Activated CD8-positive, alpha-beta memory T cell treated with anti-CD3 and anti-CD28 coated beads for 1 hour (primary cell): ENCODE measurements at places on chromosomes 11 and 22.

- DNase-seq, result no peak
These were observed 138.1 kb downstream of the TBC1D22A start for GRCh38 chr22:46900549-46900948.

- no peak for DNase-seq
These were observed 56.9 kb downstream of the OSBP2 start for GRCh38 chr22:30751529-30751928.

DNA sequence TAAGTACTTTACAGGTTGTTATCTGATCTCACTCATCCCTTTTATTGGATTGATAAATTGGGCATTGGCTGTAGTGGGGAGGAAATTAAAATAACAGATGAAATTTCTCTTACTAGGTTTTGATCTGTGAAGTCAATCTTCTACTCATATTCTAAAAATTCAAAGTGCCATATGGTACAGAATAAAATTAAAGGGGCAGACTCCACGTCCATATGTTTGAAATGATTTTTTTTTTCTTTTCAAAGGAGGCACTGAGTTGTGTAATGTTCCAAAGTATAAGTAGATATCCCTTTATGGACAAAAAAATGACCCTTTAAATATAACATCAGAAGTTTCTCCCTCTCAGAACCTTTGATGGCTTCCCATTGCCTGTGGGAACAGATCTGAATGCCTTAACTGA lies 207.4 kb downstream of the DBX1 start:
- DNase-seq, result no peak

DNA sequence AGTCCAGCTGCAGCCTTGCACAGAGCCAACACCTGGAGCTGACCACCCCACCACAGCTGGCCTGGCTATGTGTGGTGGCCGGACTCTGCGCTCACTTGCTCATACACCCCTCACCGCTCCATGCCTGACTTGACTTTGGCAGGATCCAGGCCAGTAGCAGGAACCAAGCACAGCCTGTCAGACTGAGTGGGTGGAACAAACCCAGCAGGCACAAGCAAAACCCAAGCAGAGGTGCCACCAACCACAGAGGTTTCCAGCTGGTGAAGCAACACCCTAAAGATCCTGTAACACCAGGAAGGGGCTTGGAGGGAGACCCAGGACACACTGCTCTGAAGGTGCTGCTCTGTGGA lies 44.9 kb upstream of the WNT11 start:
- DNase-seq, result no peak

GRCh38 chr22:43151251-43152002 lies at the start of gene TSPO:
Gene TSPO, plus strand, starts transcription at chr22:43151559. Its CDS starts 7,680 bp downstream, at chr22:43159239.
- DNase-seq, result no peak

DNA sequence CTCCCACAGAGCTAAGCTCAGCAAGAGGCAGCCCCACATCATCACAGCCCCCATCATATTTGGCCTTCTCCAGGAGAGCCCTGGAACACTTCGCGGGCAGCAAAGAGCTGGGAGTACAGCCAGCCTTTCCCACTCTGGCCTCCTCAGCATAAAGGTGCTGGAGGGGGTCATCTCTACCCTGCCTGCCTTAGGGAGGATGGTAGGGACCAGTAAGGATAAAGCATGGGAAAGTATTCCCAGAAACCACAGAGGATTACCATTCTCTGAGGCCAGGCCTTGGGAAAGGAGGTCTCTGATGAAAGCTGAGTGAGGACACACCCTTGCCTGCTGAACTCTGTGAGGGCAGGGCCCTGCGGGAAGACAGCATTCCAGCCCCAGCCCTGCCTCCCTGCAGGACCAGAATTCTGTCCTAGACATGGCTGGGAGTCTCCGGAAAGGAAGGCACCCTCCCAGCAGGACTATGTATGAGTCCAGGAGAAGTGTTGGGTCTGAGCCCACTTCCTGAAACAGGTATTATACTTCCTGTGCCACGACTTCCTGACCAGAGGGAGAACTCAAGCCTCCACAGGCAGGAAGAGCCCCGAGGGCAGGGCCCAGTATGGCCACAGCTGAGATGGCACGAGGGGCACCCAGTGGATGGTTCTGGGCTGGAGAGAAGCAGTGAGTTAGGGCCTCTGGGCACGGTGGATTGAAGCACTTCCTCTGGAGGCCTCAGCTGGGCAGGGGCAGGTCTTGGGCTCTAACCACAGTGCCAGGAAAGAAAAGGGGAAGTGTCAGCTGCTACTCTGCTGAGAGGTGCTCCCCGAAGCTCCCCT lies 12.9 kb upstream of the CASTOR1 start:
- no peak for DNase-seq

- no peak for DNase-seq
These were observed 540 bp downstream of the MS4A14 start for GRCh38 chr11:60396799-60397198.

- DNase-seq, result no peak
These were observed 15.3 kb upstream of the ELFN2 start for GRCh38 chr22:37442537-37442936.

DNA sequence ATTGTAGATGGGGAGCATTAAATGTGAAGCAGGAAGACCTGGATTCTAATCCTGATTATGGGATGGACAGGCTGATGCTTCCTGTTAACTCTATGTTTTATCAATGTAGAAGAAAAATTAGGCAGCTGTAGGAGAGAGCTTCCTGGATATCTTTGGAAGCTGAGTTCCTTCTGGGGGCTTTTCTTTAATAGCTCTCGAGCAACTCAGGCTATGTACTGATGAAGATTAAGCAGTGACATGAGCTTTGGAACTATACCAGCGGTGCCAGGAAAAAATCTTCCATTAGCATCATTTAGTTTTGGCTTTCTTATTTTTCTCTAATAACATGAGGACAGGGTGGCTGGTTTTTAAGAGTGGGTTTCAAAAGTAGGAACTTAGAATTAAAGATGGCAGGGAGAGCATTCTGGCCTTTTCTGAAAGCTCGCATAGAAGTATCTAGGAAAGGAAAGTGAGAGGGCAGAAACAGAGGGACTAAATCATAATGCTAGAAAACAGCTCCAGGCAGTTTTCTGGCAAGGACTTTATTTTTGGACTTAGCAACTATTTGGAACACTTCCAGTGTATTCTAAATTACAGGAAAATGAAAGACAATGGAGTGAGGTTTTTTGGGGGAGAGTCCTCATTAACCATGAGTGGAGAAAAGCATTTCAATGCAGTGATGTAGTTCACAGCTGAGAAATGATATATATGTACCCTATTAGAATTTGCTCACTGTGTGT lies 69.2 kb upstream of the RRM1 start:
- no peak for DNase-seq

- DNase-seq, result no peak
These were observed 11.6 kb downstream of the LRRC32 start for GRCh38 chr11:76658651-76659650.

DNA sequence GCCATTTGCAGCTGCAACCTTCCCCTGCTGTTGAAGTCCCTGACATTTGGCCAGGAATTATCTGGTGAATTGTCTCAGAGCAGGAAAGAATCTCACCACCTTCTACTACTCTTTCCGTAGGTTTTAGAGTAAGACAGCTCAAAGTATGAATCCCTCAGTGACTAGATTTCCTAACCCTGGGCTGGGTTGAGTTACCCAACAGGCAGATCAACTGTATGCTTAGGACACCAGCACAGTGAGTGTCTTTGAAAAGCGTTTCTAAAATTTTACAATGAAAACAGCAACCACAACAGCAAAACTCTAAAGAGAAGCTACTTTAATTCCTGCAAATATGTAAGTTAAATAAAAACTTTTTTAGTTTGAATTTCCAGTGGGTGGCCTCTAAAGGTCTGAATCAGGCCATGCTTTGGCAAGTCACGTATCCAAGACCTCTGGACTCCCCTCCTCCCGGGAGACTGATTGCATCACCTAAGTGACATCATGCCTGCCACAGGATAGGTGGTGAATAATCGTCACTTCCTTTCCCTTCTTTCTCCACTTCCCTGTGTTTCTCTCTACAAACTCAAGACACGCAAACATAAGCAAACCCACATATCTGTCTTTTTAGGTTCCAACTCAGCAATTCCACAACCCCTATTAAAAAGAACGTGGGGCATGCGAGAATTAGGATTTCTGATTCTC lies 7.8 kb downstream of the OR8B12 start:
- DNase-seq, result no peak

- no peak for DNase-seq
These were observed 8.3 kb downstream of the CHRNA10 start for GRCh38 chr11:3662856-3663255.

- peak; percentile 29 for DNase-seq
These were observed 295.5 kb downstream of the ETS1 start for GRCh38 chr11:128291835-128292234.

DNA sequence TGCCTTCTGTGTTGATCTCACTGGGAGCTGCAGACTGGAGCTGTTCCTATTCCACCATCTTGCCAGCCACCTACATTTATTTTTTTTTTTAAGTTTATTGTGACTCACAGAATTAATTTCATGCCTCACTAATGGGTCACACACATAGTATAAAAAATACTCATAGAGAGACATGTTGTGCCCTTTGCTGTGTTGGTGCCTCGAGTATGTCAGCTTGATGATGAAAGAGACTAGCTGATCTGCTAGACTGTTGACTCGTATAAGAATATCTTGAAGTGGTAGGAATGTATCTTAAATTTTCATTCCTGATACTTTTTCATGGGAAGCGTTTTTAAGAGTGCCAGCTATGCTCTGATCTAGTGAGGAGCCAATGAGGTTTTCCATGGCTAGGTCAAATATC lies 28.6 kb upstream of the AMPD3 start:
- no peak for DNase-seq

DNA sequence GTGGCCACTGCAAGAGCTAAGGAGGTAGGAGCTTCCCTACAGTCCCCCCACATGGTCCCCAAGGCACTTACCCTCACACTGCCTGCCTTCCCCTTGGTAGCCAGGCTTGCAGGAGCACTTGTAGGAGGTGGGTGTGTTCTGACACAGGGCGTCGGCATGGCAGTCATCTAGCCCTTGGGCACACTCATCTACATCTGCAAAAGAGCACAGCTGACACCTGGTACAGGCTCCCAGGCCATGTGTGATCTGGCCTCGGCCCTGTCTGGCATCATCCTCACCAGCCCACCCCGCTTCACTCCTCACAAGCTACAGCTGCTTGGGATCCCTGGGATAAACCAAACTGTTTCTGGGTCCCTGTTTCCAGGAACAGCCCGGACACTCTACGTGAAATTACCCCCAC lies 1.8 kb downstream of the SCUBE2 start:
- DNase-seq, result no peak

DNA sequence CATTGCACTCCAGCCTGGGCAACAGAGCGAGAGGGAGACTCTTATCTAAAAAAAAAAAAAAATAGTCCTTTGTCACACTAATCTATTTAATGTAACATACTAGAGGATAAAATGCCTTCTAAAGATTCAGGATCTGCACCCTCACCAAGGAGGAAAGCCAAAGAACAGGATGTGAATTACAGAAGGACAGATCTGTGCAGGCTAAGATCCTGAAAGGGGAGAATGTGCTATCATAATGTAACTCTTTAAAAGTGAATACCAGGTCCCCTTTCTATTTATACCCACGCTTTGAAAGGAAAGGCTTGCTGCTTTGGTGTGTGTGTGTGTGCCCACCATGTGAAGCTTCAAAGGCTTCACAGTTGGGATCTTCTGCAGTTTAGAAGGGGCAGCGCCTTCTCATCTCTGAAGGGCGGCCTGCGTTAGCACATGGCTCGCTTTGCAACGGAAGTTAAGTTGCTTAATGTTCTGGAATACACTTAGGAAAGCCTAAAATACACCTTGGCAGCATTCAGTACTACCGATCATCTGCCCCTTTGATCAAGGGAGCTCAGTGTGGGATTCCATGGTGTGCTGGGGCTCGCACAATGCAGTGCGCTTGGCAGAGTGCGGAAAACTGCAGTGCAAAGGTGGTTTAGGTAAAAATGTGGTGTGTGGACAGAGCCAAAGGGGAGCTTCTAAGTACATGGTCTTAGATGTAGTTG lies 6.8 kb downstream of the CECR2 start:
- DNase-seq, result no peak
